ENCODE measurements at places on chromosomes 4 and X. TPM values are rescaled to one million over a fixed set of nuclear protein-coding genes. Genes with fewer than 3 reads are reported as not detected.

DTHD1 gene
- not detected for polyA plus RNA-seq

DNA sequence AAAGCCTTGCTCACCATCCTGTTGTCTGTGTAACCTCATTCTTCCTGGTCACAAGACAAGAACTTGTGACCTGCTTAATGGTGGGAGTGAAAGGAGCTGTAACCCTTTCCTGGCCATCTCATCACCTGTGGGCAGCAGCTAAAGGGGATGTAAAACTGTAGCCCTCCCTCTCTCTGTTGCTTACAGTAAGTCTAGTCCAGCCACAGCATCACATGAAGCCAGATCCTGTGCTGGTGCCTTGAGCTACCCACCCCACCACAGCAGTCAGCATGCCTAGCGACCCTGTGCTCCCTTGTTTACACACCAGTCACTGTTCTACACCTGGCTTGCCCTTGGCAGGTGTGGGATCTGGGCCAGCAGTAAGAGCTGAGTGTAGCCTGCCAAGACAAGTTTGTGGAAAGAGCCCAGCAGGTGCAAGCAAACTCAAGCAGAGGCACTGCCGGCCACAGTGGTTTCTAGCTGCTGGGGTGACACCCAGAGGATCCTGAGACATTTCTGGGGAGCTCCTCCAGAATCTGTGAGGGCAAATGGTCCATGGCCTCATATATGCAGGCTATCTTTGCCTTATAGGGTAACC, 41.0 kb downstream of the UGT2B28 start:
- no peak for DNase-seq
- peaks cover 12% of the 10 kb centered on the region for H3K4me1 ChIP-seq
- no peak overlapping the region for H3K4me3 ChIP-seq
- H3K36me3 ChIP-seq, result no peaks in the 10 kb centered on the region

DNA sequence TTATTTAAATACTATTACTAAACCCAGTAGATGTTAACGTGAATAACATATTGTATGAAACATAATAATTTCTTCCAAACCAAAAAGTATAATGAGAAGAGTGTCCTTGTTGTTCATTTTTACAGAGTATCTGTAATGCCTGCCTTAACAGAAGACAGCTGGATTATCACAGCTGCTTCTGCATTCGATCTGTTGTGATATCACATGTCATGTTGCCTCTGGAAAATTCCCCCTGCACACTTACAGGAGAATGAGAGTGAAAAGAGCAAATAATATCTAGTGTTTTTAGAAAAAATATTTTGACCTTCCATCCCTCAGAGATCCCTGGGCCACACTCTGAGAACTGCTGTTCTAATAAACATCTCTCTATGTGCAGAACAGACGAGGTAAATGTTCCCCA, 240.1 kb upstream of the NOCT start:
- H3K27ac ChIP-seq, result no peak overlapping the region
- DNase-seq, result no peak
- 0 out of 2 replicates have a peak, but pooled peaks cover 3% of the 10 kb centered on the region for H3K4me1 ChIP-seq
- no peak overlapping the region for H3K4me3 ChIP-seq
- no peaks in the 10 kb centered on the region for H3K27me3 ChIP-seq

DNA sequence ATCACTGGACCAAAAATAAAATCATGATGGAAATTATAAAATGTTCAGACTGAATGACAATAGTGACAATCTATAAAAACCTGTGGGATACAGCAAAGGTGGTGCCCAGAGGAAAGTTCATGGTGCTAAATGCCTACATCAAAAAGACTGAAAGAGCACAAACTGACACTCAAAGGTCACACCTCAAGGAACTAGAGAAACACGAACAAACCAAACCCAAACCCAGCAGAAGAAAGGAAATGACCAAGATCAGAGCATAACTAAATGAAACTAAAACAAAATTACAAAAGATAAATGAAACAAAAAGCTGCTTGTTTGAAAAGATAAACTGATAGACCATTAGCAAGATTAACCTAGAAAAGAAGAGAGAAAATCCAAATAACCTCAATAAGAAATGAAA, 78.7 kb downstream of the ANAPC10 start:
- no peaks in the 10 kb centered on the region for H3K27me3 ChIP-seq
- no peaks in the 10 kb centered on the region for H3K36me3 ChIP-seq
- H3K4me1 ChIP-seq, result no peaks in the 10 kb centered on the region
- H3K4me3 ChIP-seq, result no peak overlapping the region
- DNase-seq, result no peak

- no peaks in the 10 kb centered on the region for H3K36me3 ChIP-seq
- H3K27ac ChIP-seq, result no peak overlapping the region
- DNase-seq, result no peak
- no peak overlapping the region for H3K4me3 ChIP-seq
Measured at GRCh38 chr4:187321711-187322110, 598.1 kb upstream of the FAT1 start.

GRCh38 chr4:90753068-90753467, 625.9 kb downstream of the CCSER1 start:
- no peaks in the 10 kb centered on the region for H3K4me1 ChIP-seq
- no peak overlapping the region for H3K4me3 ChIP-seq
- no peak for DNase-seq
- no peaks in the 10 kb centered on the region for H3K27me3 ChIP-seq
- no peak overlapping the region for H3K27ac ChIP-seq
- H3K36me3 ChIP-seq, result no peaks in the 10 kb centered on the region
